GM04504 (cell line): ENCODE measurements at places on chromosomes 4 and X.

GRCh38 chrX:125006704-125007103, 313.0 kb upstream of the TEX13C start:
- DNase-seq = no peak

- no peak for DNase-seq
Measured at GRCh38 chr4:4417886-4418285, 31.0 kb downstream of the NSG1 start.

DNA sequence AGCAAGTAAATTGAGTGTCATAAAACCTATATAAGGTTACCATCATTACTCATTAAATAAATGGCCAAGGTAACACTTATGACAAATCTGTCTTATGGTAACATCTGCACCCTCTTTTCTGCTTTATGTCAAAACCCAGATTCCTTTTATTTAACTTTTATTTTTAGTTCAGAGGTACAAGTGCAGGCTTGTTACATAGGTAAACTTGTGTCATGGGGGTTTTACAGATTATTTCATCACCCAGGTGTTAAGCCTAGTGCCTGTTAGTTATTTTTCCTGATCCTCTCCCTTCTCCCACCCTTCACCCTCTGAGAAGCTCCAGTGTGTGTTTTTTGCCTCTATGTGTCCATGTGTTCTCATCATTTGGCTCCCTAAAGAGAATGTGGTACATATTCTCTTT, 930.7 kb downstream of the CCSER1 start:
- no peak for DNase-seq

- no peak for DNase-seq
Measured at GRCh38 chrX:38879631-38880220, 78.5 kb downstream of the MID1IP1 start.

GRCh38 chr4:152734699-152735050, 44.9 kb downstream of the TIGD4 start:
- DNase-seq = no peak

DNA sequence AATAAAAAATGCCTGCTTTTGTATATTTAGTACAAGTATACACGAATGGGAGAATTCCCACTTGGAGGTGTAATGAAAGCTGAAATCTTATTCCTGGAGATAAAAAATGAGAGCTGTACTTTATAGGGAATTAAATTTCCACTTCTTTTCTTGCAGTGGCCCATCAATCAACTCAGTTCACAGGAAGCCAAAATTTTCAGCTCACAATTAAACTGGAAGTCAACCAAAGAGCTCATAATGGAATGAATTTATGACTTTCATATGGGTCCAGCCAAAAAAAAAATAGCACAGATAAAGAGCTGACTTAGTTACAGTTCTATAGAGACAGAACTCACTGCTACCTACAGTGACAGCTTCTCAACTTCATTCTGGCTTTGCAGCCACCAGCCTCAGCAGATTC, 115.2 kb upstream of the TBC1D9 start:
- DNase-seq = no peak
